ENCODE measurements at places on chromosomes 1 and 21.

- DNase-seq: no peak
These were observed 185.9 kb downstream of the COQ8A start for GRCh38 chr1:227125929-227126545.

DNA sequence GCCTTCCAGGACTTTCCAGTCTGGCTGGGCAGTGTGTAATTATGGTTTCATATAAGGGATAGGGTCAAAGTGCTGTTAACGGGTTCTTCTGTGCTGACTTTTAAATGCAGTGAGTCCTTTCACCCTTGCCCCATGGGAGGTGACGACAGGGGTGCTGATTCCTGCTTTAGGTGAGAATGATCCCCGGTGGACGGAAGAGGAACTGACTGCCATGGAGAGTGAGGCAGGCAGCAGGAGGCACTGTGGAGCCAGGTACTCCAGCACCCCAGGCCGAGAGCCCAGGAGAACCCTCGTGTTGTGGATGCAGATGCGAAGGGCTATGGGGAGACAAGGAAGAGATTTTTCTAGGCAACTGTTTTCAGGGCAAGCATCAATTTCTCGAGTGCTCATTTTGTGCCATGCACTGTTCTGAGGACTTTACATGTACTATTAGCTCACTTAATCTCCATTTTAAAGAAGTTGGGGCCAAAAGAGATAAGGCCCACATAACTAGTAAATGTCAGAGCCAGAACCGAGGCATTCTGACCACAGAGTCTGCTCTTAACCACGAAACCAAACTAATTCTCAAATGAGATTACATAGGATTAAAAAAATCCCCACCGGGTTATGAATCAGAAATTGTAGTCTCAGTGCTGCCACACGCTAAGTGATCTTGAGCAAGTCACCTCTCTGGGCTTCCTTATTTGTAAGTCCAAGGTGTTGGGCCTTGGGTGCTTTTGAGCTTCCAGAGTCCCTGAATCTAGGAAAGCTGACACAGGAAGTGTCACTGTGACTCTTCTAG lies 28.2 kb downstream of the STPG1 start:
- no peak for DNase-seq

DNA sequence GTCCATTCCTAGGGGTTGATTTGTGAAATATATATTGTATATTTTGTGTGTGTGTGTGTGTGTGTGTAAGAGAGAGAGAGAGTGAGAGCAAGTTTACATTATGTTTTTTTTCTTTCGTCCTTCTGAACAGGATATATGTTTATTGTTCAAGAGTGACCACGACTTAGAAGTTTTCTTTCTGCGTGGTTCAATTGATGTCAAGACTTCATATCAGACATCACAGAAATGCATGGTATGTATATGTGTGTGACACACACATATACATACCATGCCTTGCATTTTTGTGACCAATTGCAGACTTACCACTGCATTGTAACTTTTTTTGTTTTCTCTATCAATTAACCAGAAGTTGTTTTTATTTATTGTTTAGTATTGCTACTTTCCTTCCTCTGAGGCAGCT lies 2.5 kb downstream of the RASAL2 start:
- no peak for DNase-seq

DNA sequence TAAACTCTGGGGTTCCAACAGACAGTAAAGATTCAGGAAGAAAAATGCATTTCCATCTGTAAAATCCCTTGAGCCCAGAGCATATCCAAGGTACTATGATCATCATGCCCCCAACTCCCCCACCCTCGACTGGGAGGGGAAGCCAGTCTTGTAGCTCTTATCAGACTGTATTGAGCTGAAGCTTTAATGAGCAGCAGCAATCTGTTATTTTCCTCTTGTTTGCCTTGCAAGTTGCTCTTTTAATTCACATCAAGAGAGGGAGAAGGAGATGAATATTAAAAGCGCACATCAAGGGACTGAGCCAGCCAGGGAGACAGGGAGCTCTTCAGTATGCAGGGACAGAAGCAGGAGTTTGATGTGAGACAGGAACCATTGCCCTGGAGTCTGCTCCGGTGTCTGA lies 52.5 kb upstream of the KCNA3 start:
- no peak for DNase-seq

- DNase-seq: no peak
These were observed 11.2 kb downstream of the OR2W3 start for GRCh38 chr1:247906504-247907047.

DNA sequence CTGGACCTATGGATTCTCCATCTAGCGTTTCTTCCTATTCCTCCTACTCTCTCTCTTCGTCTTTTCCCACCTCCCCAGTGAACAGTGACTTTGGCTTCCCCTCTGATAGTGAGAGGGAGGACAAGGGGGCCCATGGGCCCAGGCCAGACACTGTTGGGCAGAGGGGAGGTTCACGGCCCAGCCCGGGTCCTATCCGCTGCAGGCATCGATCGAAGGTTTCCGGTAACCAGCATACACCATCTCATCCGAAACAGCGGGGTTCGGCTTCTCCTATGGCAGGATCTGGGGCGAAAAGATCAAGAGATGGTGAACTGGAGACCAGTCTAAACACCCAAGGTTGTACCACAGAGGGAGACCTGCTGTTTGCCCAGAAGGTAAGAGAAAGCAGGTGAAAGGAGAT lies 906 bp downstream of the CIART start:
- no peak for DNase-seq

- DNase-seq: no peak
These were observed 132.9 kb downstream of the ZC3H11B start for GRCh38 chr1:219480011-219480410.

GRCh38 chr1:219279017-219279770 lies 105.5 kb downstream of the LYPLAL1 start:
- no peak for DNase-seq

DNA sequence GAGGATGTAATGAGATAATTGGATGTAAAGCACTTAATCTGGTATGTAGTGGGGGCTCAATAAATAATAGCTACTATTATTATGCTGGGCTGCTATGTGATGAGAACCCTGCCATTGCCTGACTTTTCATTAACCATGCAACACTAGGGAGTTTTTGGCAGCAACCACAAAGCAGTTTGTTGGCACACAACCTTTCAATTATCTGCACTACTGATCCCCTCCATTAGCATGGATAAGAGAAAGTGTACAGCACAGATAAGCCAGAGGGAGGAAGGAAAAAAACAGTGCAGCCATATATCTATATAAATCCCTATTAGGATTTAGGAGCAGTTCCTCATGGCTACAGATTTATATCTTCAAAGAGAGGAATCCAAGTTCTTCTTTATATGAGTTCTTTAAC lies 498.5 kb downstream of the NUF2 start:
- DNase-seq: no peak

GRCh38 chr1:165697491-165697880 lies 876 bp downstream of the ALDH9A1 start:
- DNase-seq: no peak

GRCh38 chr1:42381280-42381673 lies 685 bp downstream of the RIMKLA start:
- DNase-seq: no peak

DNA sequence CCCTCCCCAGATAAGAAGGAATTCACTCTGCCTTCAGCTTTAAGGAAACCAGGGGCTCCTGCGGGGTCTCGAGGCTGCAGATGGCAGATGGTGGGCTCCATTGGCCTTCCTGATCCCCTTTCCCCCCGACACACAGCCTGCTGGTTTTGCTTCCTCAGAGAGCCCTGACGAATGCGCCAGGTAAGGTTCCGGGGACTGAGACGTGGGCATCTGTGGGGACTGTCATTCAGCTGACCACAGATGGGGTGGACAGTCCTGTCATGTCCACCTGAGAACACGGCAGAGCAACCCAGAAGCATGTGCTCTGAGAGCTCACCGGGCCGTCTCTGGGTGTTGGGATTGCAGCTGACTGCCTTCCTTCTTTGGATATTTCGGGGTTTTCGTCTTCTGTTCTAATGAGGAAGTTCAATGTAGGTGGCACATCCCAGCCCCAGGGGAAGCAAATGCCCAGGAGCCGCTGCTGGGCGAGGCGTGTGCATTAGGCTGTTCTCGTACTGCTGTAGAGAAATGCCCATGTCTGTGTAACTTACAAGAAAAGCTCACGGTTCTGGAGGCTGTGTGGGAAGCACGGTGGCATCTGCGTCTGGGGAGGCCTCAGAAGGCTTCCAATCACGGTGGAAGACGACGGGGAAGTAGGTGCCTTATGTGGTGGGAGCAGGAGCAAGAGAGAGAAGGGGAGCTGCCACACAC lies 22.6 kb upstream of the TTC34 start:
- DNase-seq: no peak

DNA sequence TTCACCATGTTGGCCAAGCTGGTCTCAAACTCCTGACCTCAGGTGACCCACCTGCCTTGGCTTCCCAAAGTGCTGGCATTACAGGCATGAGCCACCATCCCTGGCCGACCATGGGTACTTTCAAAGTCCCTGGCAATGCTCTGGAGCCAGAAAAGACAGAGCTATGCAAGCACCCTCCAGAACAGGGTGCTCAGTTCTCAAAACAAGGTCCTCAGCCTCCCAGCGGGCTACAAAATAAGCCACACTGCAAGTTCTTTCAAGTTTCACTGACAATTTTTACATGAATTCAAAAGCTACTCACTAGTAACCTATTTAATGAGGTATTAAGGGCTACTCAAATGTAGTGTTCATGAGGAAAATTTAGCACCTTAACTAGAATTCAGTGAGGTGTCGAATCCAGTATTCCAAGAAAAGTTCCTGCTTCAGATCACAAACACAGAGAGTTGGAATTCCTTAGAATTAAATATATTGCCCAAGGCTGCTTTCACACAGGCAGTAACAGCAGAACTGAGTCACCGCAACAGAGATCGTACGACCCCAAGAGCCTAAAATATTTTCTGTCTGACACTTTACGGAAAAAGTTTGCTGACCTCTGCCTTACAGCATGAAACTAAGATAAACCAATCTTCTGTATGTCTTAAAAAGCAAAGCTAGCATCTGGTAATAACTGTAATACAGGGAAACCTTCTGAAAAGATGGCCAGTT lies 60.7 kb downstream of the HSF2BP start:
- no peak for DNase-seq

- no peak for DNase-seq
These were observed 53.2 kb downstream of the PTPRU start for GRCh38 chr1:29289493-29289892.

GRCh38 chr21:33488936-33489335 lies 2.6 kb downstream of the DNAJC28 start:
- DNase-seq: no peak

DNA sequence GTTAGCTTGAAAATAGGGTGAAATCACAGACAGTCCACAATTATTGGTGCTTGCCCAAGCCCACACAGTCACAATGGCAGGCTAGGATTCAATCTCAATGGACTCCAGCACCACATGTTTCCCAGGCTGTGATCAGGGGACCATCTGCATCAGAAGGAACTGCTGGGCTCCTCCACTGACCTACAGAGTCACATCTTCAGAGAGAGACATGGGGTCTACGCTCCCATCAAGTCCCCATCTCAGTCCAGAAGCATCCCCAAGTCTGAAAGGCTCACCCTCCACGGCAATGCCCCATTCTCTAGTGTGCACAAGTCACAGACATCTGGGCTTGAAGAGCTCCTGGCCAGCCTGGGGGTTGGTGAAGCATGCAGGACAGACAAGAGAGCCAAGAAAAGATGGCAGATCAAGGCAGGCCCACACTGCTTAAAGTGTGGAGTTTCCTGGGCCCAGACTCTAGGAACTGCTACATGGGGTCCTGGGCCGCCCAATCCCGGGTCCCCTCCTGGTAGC lies 262.5 kb downstream of the NPHP4 start:
- no peak for DNase-seq

GRCh38 chr1:112337028-112337531 lies 58.9 kb upstream of the CTTNBP2NL start:
- no peak for DNase-seq

DNA sequence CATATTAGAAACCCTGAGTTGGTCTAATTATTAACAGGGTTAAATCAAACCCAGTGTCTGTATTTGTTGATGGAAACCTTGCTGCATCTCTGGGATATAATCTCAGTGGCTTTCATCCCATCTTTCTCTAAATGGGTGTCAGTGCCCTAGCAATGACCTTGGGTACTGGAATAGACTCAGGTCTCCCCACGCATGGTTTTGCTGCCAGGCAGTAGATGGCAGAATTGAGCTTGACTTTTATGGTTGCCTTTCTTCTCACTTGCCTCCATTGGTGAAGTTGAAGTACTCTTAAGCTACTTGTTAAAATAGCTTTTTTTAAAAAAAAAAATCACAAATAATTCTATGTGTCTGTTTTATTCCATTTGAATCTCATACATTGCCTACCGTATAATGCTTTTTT lies 81.8 kb upstream of the HMCN1 start:
- no peak for DNase-seq

All from HFF-Myc (cell line).